ENCODE measurements at places on chromosomes 3 and 15.

DNA sequence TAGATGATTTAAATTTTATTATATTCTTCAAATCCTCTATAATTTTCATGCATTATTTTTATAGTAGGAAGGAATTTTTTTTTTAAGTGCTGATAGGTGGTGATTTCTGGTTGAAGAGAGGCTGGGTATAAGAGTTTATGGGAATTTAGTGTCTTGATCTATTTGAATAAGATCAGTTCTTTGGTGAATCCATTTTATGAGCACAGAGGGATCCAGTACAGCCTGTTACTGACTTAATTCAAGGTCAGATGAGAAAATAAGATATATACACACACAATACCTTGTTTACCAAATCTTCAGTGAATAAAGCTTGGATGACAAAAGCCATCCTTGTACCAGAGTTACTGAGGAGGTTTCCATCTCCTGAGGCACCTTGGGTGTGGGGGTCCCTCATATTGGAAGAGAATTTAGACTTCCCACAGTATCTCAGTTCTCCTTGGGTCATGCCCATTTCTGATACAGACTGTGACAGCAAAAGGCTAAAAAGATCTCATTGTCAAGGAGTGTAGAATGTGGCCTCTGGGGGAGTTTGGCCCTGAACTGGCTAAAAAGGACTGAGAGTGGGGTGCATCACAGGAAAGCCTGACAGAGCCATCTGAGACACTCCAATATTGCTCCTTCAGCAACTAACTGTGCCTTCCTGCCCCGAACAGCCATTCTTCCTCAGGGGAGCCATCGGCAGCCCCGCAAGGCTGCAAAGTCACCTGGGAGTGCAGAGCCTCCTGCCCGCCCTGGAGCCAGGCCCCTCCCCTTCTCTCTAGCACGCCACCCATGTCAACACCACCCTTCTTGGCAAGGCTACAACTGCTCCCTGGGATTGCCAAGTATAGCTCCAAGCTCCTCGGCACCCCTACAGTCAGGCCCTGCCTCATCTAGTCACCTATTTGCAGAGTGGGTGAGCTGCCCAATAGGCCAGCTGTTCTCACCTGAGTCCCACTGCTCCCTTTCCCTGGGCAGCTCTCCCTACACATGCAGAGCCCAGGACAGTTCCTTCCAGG, 43.1 kb upstream of the HACD2 start:
- DNase-seq = no peak

DNA sequence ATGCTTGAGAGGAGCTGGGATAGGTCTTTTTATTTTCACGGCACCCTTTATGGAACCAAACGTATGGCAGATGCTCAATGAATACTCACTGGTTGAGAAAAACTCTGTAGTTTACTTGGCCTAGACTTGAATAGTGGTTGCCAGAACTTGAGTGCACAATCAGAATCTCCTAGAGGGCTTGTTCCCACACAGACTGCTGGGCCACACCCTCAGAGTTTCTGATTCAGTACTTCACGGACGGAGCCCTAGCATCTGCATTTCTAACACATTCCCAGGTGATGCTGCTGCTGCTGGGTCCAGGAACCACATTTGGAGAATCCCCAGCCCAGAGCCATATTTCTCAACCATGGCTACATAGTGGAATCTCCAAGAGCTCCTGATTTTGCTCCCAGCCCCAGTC, 24.6 kb downstream of the CA12 start:
- DNase-seq = no peak

DNA sequence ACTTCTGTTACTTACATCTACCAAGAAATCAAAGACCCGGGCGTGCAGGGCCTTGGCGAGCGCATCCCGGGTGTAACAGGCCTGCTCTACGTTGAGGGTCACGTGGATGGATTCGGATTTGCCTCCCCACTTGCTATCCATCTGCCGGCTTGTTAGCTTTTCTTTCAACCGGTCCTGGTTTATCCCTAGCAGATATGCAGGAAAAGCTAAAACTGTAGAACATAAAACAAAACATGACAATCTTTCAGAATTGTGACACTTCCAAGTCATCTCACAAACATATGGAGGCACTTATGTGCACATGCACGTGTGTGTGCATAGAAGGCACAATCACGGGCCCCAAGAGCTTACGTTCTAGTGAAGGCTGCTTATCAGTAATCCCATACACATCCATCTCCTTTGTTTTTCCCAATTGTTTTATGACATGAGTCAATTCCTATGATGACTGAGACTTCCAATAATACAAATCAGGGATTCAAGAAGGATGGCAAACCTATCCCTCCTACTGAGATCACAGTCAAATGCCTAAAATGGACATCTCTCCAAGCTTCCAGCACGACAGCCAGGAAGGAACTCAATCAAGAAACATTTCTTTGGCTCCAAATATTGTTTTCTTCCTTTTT, 11.3 kb downstream of the LDHAL6B start:
- DNase-seq = no peak

GRCh38 chr15:28960979-28961378, 75.2 kb downstream of the APBA2 start:
- no peak for DNase-seq

GRCh38 chr3:13197795-13198194, 124.6 kb upstream of the IQSEC1 start:
- DNase-seq = no peak

DNA sequence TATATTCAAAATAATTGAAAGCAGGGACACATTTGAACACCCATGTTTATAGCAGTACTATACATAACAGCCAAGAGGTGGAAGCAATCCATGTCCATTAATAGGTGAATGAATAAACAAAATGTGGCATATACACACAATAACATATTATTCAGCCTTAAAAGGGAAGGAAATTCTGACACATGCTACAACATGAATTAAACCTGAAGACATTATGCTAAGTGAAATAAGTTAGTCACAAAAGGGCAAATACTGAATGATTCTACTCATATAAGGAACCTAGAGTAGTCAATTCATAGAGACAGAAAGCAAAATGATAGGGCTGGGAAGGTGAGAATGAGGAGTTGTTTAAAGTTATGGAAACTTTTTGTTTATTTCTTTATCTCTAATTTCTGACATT, 40.9 kb downstream of the SNTN start:
- no peak for DNase-seq
